NCI-H1105 (cell line): ENCODE measurements at places on chromosomes 2 and 18.

DNA sequence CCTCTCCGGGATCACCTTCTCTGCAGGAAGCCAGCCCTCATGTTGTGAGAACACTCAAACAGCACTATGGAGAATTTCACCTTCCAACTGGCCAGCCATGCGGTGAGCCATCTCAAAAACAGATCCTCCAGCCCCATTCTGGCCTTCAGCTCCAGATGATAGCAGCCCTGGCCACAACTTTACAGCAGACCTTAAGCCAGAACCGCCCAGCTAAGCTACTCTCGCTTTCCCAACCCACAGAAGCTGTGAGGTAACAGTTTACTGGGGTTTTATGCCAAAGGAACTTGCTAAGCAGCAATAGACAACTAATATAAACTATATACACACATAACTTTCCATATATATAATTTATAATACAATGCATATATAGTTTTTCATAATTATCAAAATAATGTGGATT, 11.6 kb upstream of the PTPN4 start:
- no peak for DNase-seq

DNA sequence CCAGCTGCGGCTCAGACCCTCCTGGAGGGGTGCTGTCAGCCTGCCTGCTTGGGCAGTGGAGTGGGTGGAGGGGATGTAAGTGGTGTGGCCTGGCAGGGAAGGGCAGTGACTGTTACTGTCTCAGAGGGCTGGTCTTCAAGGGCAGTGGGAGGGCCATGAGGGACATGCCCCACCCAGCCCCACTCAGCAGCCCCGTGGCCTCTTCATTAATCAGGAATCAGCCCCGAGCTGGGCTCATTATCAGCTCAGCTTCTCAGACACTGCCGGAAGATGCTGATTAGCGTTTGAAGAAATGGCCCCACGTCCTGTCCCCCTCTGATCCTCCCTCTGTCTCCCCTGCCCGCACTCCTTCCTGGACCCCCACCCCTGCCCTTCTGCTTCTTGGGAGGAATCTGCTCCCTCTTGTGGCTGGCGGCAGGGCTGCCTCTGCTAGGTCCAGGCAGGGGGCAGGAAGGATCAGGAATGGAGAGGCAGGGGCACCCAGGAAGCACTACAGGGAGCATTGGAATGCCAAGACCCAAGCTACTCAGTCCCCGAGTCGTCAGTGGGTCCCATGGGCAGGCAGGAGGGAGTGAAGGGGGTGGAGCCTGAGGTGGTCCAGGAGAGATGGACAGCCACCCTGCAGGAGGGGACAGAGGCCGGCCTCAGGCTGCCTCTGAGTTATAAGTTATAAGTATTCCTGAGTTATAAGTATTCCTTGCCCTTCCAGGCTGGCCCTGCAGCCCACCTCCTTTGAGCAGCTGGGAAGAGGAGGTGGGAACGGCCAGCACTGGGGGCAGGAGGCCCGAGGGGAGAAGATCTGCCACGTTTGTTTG, 7.0 kb downstream of the ASIC4 start:
- DNase-seq = no peak

DNA sequence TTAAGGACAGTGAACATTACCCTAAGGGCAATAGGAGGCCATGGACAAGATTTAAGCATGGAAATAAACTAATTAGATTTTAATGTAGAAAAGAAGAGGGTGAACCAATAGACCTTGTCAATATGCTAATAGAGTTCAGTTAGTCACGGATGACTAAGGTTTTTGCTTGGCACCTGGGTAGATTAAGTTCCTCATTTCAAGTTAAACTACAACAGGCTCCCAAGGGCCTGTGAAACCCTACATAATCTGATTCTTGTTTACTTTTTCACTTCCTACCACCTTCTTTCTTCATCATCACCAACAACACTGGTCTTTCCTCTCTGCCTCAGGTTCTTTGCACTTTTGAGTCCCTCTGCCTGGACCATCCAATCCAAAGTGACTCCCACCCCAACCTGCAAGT, 14.8 kb downstream of the SP110 start:
- no peak for DNase-seq

- no peak for DNase-seq
Observed at GRCh38 chr2:38485734-38486133, 108.7 kb upstream of the ATL2 start.

GRCh38 chr2:215465256-215465655, 29.4 kb upstream of the FN1 start:
- DNase-seq = no peak

GRCh38 chr2:126645211-126645618, 10.7 kb upstream of the GYPC start:
- DNase-seq = no peak

DNA sequence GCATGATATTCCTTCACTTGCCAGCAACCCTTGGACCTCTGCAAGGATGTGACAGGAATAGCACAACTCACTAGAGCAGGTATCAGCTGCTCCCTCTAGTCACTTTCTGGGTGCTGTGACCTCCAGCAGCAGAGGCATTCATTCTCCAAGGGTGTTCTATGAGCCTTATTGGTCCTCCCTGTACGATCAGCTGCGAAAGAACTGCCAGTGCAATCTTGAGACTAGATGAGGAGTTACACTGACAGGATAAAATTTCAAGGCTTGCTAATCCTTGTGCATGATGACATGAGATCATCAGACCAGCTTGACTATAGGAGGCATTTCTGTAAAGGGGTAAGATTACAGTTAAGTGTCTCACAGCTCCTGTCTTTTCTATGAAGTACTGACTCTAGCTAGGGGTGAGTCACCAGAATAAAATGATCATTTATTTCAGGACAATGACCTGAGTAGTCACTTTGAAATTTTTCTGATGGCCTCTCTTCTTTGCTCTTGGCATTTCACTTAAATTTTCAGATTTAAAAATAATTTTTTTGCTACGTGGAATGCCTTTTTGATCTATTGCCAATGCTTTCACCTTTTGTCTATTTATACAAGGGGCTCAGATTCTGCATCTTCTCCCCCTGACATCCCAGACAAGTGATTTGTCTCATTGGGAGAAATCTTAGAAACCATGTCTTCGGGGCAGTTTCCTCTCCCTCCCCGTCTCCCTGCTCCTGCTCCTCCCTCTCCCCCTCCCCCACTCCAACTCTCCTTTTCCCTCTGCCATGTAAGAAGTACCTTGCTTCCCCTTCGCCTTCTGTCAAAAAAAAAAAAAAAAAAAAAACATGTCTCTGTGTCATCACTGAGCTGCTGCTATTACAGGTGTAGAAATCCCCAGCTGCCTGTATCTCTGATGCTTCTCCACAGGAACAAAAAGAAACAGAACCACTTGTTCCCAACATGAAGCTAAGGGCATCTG, 49.2 kb upstream of the FRZB start:
- no peak for DNase-seq

GRCh38 chr2:230924470-230925341, at the start of gene GPR55:
Gene GPR55 (minus strand): TSS chr2:230925242. CDS start chr2:230910962, 14,280 bp downstream.
- DNase-seq = no peak

DNA sequence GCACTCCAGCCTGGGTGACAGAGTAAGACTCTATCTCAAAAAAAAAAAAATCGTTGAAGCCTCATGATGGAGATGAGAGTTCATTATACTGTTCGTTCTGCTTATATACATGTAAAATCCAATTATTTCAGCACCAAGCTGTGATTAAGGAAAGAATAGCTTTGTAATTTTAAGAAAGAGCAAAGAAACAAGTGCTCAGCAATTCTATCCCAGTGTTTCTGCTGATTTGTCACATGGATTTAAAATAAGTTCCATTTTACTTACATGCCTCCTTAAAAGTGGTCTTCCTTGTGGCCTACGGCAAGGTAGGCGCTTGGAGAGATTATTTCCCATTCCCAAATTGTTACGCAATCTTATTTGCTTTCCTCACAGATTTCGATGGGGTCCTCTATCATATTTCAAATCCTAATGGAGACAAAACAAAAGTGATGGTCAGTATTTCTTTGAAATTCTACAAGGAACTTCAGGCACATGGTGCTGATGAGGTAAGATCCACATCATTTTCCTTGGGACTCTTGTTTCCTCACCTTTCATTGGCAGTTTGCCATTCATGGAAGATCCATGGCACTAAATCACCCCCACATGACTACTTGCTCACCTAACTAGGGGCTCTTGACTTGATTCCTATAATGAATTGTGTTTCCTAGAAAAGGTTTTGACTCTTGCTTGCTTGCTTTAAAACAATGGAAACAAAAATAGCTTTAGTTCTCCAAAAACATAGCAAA, 11.5 kb downstream of the ARPC2 start:
- no peak for DNase-seq

DNA sequence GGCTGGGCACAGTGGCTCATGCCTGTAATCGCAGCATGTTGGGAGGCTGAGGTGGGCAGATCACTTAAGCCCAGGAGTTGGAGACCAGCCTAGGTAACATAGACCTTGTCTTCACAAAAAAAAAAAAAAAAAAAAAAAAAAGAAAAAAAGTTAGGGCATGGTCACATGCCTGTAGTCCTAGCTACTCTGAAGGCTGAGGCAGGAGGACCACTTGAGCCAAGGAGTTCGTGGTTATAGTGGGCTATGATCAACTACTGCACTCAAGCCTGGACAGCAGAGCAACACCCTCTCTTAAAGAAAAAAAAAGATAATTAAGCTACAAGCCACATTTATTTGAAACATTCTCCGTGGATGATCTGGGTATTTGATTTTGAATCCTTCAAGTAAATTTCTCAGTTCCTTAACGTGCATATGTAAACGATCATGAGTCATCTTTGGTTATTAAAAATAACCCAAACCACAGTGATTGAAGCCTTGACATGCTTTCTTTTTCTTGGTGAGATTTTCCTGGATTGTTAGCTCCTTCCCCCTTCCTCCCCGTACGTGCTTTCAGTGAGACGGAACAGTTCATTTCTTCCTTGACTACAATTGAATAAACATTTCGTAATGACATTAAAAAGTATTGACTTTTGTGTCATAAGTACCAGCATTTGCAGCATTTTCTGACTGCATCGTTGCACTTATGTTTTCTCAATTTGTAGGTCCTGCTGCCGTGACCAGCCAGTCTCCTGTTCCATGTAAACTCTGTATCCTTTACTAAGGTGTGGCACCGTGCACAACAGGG, 20.3 kb downstream of the RMC1 start:
- DNase-seq = no peak

GRCh38 chr2:70712916-70713315, 55.1 kb downstream of the ADD2 start:
- no peak for DNase-seq

- no peak for DNase-seq
Observed at GRCh38 chr2:23537991-23538390, 153.0 kb downstream of the KLHL29 start.

GRCh38 chr2:135320465-135321355, 210.3 kb downstream of the ZRANB3 start:
- DNase-seq = no peak

- peak; percentile 18 for DNase-seq
Observed at GRCh38 chr18:55244546-55244945, 285.3 kb upstream of the CCDC68 start.

- DNase-seq = no peak
Observed at GRCh38 chr18:63262369-63263335, 56.9 kb downstream of the BCL2 start.
